ENCODE measurements at places on chromosomes 6 and 20.

- DNase-seq = no peak
These were observed 6.0 kb downstream of the L3MBTL1 start for GRCh38 chr20:43513372-43513930.

- no peak for DNase-seq
These were observed 25.5 kb upstream of the RAB23 start for GRCh38 chr6:57247603-57248002.

DNA sequence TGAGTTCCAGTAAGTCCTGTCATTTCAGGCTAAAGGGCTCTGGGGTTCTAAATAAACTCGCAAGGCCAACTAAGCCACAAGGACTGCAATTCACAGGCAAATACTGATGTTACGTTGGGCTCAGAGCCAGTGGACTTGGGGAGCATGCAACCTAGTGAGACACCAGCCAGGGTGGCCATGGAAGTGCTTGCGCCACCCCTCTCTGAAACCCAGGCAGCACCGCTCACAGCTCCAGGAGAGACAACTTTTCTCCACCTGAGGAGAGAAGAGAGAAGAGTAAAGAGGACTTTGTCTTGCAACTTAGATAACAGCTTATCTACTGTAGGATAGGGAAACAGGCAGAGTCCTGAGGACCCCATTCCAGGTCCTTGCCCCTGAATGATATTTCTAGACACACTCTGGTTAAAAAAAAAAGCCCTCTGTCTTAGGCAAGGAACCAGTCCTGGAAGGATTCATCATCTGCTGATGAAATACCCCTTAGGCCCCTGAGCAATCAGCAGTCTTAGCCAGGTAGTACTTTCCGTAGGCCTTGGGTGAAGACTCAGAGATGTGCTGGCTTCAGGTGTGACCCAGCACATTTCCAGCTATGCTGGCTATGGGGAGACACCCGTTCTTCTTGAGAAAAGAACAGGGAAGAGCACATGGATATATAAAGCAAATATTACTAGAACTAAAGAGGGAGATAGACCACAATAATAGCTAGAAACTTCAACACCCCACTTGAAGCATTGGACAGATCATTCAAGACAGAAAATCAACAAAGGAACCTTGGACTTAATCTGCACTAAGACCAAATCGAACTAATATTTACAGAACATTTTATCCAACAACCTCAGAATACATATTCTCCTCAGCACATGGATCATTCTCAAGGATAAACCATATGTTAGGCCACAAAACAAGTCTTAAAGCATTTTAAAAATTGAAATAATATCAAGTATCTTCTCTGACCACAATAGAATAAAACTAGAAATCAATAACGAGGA, 31.5 kb upstream of the TBC1D32 start:
- DNase-seq = no peak

DNA sequence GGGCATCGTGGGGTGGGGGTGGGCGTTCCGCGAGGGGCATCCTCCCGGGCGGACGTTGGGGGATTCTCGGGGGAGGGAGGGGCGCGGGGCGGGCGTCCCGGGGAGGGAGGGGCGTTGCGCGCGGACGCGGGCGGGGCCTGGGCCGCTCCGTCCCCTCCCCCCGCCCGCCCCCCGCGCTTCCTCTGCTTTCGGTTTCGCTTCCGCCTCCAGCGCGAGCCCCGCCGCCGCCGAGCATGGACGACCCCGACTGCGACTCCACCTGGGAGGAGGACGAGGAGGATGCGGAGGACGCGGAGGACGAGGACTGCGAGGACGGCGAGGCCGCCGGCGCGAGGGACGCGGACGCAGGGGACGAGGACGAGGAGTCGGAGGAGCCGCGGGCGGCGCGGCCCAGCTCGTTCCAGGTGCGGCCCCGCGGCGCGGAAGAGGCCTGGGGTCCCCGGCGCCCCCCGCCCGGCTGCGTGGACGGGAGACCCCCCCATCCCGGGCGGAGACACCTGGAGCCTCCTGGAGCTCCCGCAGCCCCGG, at the start of gene OGFR:
OGFR (plus strand) TSS at position 209 of the 528 bp plus-strand sequence; CDS start at position 234, 25 bp downstream.
- DNase-seq = no peak

DNA sequence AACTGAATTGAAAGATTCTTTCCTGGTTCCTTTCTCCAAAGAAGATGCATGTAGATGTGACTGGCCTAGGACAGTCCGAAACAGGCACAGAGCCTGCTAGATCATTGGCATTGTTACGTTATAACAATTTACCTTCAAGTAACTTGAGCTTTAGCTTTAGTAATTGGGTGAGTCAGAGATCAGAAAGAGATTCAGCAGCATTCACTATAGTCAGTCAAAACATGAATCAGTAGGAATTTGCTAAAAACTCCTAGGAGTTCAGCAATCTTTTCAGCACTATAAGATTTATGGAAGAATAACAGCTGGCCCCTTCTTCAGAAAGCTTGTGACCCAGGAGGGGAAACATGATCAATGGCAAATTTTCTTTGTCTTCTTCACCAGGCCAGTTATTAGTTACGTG, 281.7 kb upstream of the PRDM1 start:
- no peak for DNase-seq

Data from AML-193 (cell line).